IMR-90 (cell line): ENCODE measurements at places on chromosomes 16 and 17. TPM values are rescaled to one million over a fixed set of nuclear protein-coding genes. Genes with fewer than 3 reads are reported as not detected.

KREMEN2 gene
- not detected in 2 replicates for total RNA-seq

SPNS2 gene
- under 0.01 TPM in 1 of 2 replicates, not detected in the other for total RNA-seq

- DNase-seq, result peak; percentile 78
These were observed at the start of gene TMEM100 for GRCh38 chr17:55722742-55723487. TSS of gene TMEM100 (minus strand) at chr17:55722864. CDS start at chr17:55721070, 1,794 bp downstream.

DNA sequence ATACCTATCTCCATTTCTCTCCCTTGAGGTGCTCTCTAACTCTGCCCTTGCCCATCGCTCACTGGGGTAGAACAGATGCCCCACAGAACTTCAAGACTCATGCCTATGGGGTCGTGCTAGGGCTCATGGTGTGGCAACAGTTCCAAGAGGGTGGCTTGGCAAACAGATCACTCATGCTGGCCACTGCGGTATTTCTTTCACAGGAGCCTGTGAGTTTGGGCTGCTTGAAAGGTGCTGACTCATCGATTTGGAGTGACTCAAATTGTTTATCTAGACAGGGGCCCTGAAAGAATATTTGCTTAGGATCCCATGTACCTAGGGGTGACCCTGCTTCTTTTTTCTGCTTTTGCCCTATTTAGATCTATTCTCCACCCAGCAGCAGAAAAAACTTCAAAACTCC, 69.9 kb downstream of the IRX5 start:
- DNase-seq, result no peak

DNA sequence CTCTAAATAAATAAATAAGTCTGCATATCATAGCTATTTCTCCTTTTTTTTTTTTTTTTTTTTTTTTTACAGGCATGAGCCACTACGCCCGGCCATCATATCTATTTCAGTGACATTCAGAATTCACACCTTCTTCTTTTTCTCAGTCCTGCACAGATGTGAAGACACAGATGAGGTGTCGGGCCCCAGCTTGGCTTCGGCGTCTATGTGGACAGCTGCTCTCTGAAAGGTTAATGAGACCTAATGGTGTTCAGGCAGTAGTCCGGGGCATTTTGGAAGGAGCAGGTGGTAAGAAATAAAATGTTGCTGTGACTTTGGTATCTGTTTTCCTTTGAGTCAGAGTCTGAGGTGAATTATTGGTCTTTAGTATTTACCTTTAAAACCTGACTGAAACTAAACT, 23.6 kb downstream of the TANGO6 start:
- DNase-seq, result no peak

DNA sequence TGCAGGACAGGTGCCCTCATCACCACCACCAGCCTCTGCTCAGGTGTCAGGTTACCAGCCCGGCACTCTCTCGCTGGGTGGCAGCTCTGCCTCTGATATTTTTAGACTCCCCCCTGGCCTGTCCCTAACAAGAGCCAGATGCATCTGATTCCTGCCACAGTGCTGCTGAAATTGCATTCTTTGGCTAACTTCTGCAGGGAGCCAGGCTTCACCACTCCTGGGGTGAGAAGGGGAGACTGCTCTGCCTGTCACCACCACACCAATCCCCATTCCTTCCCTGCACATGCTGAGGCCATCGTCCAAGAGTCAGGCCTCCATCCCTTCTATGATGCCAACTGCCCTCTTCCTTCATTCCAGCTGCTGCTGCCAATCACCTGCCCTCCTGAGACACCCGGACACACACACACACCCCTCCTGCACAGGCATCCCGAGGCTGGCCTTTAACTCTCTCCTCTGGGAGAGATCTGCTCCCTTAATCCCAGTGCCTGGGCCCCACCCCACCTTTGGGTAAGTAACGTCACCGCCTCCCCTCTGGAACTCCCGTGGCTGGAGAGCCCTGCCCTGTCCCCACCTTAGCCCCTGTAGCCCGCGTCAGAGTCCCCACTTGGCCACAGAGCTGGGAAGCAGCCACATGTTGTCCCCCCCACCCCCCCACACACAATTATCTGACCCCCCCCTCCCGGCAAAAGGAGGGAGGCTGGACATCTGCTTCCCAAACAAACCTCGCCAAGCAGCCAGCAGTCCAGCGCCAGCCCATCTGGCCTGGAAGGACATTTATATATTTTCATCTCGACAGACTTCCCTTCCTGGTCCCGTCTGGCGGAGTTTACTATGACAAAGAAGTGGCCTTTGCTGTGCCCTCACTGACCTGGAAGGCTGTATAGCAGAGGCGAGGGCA, 2.8 kb downstream of the EMP2 start:
- no peak for DNase-seq

DNA sequence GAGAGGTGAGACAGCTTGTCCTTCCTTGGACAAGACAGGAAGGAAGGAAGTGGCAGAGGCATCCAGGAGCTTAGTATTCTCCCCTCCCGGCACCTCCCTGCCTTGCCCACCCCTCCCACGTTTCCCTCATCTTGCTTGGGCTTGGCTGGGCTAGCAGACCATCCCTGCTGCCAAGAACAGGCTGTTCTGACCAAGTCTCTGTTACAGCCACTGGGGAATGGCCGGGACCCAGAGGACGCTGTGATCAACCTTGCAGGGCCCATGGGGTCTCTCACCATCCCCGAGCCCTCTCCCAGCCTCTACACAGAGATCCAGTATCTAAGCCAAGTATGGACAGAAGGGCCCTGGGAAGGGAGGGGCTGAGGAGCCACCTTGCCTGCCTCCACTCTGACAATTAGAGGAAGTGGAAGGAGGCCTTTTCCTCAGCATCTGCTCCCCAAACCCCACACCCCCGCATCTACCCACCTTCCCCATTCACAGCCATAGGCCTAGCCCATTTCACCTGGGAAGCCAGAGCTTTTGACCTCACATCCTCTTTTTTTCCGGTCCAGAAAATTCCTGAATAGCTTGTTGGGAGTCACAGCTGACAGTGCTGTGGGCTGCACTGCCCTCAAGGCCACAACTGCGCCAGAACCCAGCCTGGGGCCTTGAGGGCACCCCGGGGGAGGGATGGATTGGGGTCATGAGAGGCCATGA, 14.1 kb downstream of the CD300LG start:
- DNase-seq, result no peak

DNA sequence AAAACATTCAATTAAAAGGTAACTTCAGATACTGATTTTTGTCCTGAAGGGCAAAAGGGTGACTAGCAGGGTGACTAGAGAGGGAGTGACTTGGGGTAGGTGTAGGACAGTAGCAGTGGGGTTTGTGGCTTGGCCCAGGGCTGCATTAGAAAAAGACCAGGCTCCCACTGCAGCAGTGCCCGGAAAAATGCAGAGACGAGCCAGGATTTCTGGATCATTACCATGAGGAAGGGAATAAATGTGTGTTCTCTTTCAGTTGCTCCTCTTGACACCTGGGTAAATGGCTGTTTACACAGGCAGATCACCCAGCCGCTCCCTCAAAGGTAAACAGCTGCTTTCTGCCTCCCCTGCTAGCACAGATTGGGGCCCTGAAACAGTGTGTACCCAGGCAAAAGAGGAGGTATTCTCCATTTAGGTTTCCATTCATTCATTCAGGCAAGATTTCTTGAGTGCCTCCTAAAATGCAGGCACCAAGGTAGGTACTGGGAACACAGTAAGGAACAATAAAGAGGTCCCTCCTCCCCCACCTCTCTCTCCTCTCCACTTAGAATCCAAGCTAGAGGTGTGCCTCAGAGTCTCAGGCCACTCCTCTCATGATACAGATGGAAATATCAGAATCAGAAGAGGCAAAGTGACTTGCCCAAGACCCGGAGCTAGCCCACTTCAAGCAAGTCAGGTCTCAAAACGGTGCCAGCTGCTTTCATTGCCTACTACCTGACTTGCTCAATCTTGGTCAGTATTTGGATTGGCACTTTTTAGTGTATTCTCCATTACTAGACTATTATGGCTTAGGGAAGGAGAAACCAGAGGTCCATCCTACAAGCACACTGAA, 15.2 kb upstream of the TOX3 start:
- no peak for DNase-seq

DNA sequence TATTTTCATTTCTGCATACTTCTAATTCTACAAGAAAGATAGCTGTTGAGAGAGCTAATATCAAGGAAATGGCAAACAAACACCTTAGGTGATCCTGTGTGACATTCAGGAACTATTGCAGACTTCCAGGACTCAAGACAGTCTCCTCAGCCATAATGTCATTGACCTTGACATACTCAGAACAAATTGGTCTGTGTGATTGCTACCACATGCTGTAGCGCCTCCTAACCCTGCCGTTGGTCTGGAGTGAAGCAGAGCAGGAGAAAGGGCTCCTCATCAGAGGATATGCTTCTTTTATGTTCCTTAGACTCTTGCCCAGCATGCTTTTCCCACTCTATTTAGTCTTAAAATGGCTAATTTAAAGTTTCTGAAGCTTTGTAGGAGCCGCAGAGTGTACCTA, 194.2 kb upstream of the TBX2 start:
- DNase-seq, result no peak
